IMR-90 (cell line): ENCODE measurements at places on chromosomes 11 and 22. TPM values are rescaled to one million over a fixed set of nuclear protein-coding genes. Genes with fewer than 3 reads are reported as not detected.

DNA sequence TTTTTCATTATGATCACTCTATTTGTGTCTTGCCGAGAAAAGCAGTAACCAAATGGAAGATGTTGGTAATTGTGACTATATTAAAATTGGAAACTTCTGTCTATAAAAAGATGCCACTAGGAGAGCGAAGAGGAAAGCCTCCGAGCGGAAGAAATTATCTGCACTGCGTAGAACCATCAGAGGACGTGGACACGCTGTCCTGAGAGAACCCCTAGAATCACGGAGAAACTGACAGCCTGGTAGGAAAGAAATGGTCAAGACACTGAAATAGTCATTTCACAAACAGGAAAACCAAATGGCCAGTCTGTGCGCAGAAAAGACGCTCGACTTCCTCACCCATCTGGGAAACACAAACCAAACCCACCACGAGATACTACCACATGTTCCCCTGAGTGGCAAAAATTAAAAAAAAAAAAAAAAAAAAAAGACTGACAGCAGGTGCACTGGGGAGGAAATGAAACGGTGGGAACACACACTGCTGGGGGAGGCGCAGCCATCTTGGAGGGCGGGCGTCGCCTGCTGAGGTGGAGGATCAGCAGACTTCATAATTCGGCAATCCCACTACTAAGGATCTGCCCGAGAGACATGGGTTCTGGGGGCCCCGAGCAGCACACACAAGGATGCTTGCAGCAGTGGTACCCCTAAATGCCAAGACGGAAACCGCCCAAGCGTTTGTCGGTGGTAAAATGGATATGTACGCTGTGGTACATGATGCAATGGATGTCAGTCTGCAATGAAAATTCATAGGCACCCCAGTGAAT is 21.3 kb downstream of the IFITM10 start:
- peaks cover 54% of the 10 kb centered on the region for H3K27me3 ChIP-seq
- H3K4me1 ChIP-seq, result no peaks in the 10 kb centered on the region
- H3K4me3 ChIP-seq, result no peak overlapping the region
- H3K27ac ChIP-seq, result no peak overlapping the region
- no peaks in the 10 kb centered on the region for H3K36me3 ChIP-seq

GRCh38 chr22:46462726-46463371 is 74.6 kb downstream of the CELSR1 start:
- DNase-seq, result peak; percentile 70
- no peaks in the 10 kb centered on the region for H3K36me3 ChIP-seq
- H3K27ac ChIP-seq, result no peak overlapping the region
- H3K27me3 ChIP-seq, result peaks cover 18% of the 10 kb centered on the region
- no peak overlapping the region for H3K4me3 ChIP-seq

CREB3L1 gene
- total RNA-seq, result 8.1 and 10.0 TPM in 2 replicates

KCNC1 gene
- not detected in 2 replicates for total RNA-seq

FXYD6 gene
- not detected in 2 replicates for total RNA-seq
